Stimulated activated CD8-positive, alpha-beta memory T cell treated with anti-CD3 and anti-CD28 coated beads, Interleukin-4, amount 100 ng/mL, for 4 hours (primary cell): ENCODE measurements at places on chromosomes 16 and 17.

DNA sequence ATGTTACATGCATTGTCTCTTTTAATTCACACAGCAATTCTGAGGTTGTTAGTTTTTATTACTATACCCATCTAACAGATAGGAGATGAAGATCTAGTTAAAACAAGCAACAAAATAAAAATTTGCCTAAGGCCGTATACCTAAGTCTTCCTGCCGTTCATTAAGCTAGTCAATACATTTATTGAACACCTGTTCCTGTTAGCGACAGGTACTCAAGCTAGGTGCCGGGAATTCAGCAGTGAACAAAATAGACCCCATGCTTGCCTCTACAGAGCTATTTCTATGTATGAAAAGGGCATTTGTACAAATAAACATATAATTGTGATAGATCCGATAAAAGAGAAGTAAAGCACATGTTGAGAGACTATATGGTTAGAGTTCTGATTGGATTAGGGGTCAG is 3.4 kb upstream of the VPS53 start:
- DNase-seq = no peak

- DNase-seq = peak; percentile 63
Measured at GRCh38 chr16:57485916-57486857, at the start of gene DOK4. TSS of gene DOK4 (minus strand) at chr16:57486493. CDS start at chr16:57479507, 6,986 bp downstream.

DNA sequence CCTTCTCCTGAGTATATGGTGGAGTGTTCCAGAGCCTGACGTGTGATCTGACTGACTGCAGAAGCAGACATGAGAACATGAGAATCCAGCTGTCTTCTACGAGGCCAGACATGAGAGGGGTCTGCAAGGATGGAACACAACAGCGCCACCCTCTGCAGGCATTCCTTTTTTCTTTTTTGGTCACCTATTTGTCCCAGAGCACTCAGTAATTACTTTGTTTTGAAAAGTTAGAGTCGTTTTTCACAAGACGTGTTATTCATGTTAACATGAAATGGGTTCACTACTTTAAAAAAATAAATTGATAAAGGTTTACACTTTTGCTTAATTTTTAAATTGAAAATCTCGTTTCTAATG is 43.8 kb upstream of the ATP2A3 start:
- no peak for DNase-seq

GRCh38 chr17:51627779-51628178 is 367.4 kb downstream of the UTP18 start:
- no peak for DNase-seq

GRCh38 chr16:2250652-2251295 is 613 bp downstream of the ECI1 start:
- DNase-seq = no peak

GRCh38 chr17:38507921-38508569 is 79.8 kb downstream of the ARHGAP23 start:
- DNase-seq = no peak

- DNase-seq = no peak
Measured at GRCh38 chr16:52535076-52535475, 11.9 kb downstream of the TOX3 start.

GRCh38 chr17:62626719-62627218 is 701 bp upstream of the MRC2 start:
- no peak for DNase-seq

DNA sequence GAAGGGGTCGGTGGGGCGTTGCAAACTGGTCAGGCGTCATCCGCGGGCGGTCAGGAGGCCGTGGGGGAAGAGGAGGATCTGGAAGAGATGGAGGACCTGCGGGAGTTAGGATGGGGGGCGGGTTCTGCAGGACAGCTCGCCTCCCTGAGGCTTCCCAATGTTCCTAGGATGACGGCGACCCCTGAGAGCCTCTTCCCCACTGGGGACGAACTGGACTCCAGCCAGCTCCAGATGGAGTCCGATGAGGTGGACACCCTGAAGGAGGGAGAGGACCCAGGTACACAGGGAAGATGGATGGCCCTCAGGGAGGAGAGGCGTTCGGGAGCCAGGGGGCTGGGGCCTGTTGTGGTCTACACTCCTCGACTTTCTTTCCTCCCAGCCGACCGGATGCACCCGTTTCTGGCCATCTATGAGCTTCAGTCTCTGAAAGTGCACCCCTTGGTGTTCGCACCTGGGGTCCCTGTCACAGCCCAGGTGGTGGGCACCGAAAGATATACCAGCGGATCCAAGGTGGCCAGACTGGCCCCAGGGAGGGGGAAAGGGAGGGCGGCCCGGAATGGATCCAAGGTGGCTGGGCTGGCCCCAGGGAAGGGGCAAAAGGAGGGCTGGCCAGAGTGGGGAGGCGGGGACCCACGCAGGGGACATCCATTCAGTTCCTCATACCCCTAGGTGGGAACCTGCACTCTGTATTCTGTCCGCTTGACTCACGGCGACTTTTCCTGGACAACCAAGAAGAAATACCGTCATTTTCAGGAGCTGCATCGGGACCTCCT is 839 bp downstream of the PLD2 start:
- no peak for DNase-seq

DNA sequence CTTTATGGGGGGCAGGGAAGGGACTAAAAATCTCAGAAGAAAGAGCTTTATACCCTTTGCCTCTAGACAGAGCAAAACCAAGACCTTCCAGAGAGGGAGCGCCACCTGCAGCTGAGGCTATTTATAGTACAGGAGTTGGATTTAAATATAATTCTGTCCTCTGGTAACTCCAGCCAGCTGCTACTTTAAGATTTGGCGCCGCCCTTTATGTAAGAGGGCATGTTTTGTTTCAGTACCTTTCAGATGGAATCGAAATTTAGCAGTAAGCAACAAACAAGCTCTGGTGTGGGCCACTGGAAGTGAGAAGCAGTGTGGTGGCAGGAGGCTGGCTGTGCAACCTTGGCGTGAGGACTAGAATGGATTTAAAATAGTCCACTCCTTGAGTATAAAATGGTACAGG is 5.2 kb upstream of the GUCY2D start:
- DNase-seq = no peak

GRCh38 chr16:4850211-4850610 is 2.9 kb downstream of the UBN1 start:
- DNase-seq = no peak

DNA sequence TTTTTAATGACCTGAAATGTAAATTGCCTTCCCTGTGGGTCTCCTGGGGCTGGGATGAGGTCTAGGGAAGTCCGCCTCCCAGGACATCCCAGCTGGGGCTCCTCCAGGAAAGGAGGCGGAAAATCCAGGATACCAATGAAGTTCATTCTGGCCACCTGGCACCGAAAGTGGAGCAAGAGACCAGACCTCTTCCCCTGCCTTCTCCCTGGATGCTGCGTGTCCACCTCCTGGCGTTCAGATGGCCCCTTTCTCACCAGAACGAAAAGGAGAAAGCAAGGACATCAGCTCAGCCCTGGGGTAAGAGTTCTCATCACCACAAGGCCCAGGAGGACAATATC is 20.4 kb downstream of the RBFOX3 start:
- DNase-seq = no peak

GRCh38 chr17:4851084-4851483 is 17.9 kb downstream of the MINK1 start:
- DNase-seq = no peak

DNA sequence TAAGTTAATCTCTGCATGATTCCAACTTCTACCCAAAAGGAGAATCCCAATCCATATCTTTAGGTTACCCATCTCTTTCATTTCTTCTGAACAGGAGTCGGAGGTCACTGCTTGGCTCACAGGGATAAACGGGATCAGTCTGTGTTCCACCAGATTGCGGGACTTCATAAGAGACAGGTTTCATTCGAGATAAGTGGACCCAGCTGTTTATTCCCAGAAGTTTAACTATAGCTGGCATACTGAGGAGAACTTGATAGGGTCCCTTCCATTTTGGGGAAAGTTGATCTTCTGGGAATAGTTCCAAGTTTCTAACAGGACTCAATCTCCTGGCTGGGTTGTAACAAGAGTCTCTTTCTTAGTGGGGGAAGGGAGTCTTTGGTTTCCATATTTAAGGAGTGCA is 45.4 kb upstream of the ARL4D start:
- DNase-seq = no peak

DNA sequence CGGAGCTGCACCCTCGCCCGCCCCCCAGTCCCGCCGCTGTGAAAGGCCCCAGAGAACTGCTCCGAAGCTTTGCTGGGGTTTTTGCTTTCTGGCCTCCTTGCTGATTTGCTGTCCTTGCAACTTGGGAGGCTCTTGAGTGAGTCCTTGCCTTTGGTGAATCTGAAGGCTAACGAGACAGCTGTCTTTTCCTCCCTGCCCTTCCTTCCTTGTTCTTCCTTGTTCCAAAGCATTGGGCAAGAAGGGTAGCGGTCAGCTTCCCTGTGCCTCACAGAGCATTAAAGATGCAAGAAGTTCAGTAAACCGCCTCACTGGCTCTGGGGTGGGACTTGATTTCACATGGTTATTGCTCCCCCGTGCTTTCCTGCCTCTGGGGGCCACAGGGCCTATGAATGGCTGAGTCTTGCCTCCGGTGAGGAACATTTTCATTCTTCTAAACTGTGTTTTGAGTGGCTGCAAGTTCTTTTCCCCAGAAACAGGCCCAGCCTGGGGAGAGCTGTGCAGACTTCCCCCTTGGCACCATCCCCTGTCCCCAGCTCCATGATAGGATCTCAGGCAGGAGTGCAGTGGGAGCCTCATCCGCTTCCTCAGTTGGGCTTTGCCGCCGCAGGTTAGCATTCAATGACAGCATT is 1.4 kb downstream of the YPEL2 start:
- DNase-seq = no peak

GRCh38 chr16:69364088-69364487 is 12.5 kb upstream of the TMED6 start:
- DNase-seq = no peak

- DNase-seq = no peak
Measured at GRCh38 chr16:88534638-88535190, 35.5 kb upstream of the ZC3H18 start.

DNA sequence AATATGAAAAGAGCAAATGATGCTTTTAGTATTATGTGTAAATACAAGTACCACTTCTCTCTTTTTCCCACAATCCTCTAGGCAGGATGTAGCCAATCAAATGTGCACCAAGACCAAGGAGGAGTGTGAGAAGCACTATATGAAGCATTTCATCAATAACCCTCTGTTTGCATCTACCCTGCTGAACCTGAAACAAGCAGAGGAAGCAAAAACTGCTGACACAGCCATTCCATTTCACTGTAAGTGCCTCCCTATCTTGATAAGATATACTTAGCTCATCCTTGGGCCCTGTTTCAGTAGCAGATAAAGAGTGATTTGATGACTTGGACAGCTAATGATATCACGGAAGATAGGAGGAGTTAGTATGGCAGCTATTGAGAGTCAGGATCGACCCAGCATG is 33.7 kb downstream of the TADA2A start:
- no peak for DNase-seq

- no peak for DNase-seq
Measured at GRCh38 chr16:19295393-19295792, 9.9 kb downstream of the CLEC19A start.

GRCh38 chr17:74545843-74546230 is at the start of gene CD300C:
TSS of gene CD300C (minus strand) at chr17:74546115. CDS start at chr17:74545782, 333 bp downstream.
- no peak for DNase-seq

DNA sequence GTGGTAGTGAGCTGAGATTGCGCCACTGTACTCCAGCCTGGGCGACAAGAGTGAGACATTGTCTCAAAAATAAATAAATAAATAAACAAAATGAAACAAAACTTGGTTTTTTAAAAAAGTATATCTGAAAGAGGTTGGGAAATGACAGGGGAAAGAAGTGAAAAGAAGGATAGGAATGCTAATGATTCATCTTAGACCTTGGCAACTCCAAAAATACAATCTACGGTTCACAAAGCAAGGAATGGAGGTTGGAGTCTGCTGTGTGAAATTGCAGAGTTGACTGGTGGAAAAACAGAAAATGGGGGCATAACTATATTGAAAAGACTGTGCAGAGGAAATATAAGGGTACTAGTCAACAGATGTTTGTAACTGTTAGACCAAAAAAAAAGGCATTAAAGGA is 40.0 kb upstream of the CD300E start:
- no peak for DNase-seq

GRCh38 chr16:78117391-78117790 is 17.9 kb downstream of the WWOX start:
- DNase-seq = no peak

DNA sequence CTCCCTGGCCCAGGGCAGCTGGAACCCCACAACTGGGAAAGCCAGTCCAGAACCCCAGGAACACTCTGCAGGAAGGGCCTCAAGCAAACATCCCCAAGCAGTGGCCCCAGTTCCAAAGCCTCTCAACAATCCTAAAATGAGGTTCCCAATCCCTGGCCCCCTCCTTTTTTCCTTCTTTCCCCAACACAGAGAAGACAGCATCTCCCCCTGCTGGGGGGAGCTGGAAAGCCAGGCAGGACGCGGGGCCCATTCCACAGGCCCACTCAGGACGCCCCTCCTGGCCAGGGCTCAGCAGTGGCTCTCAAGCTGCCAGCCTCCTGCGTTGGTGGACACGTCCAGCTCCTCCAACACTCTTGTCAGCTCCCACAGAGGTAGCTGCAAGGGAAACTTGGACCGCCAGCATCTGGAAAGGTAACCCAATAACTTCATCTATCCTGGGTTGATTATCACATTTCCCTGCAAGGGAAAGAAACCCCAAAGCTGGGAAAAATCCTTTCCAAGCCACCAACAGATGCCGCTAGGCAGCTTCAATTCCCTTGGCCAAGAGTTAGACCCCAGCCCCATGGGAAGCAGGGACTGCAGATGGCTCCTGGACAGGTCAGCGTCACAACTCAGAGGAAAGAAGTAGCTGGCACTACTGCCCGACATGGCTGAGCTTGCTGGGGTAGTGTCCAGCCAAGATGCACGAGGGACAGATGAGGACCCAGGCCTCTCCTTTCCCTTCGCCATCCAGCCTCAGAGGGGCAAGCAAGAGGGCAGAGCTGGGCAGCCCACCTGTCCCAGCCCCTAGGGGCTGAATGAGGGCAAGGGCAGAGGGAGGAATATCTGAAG is 7.6 kb downstream of the HDAC5 start:
- DNase-seq = no peak

DNA sequence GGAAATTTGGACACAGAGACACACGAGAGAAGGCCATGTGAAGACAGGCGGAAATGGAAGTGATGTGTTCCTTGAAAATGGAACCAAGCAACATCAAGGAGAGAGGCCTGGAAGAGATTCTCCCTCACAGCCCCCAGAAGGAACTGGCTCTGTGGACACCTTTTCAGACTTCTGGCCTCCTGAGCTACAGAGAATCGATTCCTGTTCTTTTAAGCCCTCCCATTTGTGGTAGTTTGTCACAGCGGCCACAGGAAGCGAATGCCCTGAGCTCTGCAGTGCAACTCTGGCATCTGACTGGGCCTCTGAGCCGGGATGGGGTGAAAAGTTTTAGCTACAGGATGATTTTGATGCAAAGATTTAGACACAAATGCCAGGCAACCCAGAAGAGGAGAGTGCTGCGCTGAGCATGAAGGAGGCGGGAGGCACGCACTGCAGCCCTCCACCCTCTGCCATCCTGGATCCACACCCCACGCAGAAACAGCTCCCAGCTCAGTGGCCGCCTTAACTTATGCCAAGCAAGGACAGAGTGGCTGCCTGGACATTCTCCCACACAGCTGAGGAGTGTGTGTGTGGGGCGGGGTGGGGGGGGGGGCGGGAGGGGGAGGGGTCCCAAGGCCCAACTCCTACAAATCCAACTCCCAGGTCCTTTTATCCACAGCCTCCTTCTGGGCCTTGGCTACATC is 2.2 kb downstream of the TIMP2 start:
- no peak for DNase-seq

GRCh38 chr17:41784207-41784744 is 2.2 kb downstream of the JUP start:
- DNase-seq = no peak

- DNase-seq = no peak
Measured at GRCh38 chr16:46859719-46860152, 24.4 kb upstream of the GPT2 start.

GRCh38 chr16:23836404-23837311 is 875 bp downstream of the PRKCB start:
- peak; percentile 41 for DNase-seq
